Right ventricle myocardium superior (tissue), 1 donor: ENCODE measurements at places on chromosomes 1 and 21. TPM values are rescaled to one million over a fixed set of nuclear protein-coding genes. Genes with fewer than 3 reads are reported as not detected.

- DNase-seq, result no peak
Measured at GRCh38 chr1:245298781-245299180, 144.0 kb downstream of the KIF26B start.

GRCh38 chr21:36677443-36677842, 21.5 kb upstream of the SIM2 start:
- DNase-seq, result no peak

- peak; percentile 22 for DNase-seq
Measured at GRCh38 chr1:59523745-59524450, 227.0 kb downstream of the FGGY start.

DNA sequence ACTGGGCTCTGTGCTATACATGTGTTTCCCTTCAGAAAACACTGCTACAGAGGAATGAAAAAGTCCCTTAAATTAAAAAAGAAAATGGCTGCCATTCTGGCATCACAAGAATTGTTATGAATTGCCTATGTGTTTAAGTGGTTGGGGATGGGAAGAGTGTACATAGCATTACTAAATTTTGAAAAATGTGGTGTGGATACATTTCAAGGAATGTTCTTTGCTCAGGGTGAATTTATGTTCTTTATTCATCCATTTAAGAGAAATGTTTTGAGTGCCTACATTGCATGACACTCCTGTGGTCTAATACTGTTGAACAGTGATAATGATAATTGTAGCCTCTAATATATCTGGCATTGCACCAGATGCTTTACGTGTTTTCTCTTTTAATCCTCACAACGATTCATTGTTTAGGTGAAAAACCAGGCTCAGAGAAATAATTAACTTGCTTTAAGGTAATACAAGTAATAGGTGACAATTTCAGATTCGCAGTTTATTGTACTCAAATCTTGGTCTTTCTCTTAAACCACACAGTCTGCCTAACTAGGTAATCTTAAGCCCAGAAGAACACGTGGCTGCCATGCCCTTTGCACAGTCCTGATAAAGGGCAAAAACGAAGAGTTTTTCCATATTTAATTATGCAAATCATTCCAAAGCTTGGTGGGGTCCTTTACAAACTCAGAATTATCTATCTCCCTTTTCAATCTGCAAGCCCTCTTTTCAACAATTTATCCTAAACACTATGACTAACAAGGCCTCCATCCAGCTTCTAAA, 31.5 kb downstream of the DPT start:
- DNase-seq, result no peak

The ADORA3 gene
- 3.3 TPM for total RNA-seq

GRCh38 chr1:31734582-31735107, 29.5 kb downstream of the ADGRB2 start:
- DNase-seq, result no peak

- DNase-seq, result no peak
Measured at GRCh38 chr1:179206812-179207211, 22.7 kb downstream of the ABL2 start.

DNA sequence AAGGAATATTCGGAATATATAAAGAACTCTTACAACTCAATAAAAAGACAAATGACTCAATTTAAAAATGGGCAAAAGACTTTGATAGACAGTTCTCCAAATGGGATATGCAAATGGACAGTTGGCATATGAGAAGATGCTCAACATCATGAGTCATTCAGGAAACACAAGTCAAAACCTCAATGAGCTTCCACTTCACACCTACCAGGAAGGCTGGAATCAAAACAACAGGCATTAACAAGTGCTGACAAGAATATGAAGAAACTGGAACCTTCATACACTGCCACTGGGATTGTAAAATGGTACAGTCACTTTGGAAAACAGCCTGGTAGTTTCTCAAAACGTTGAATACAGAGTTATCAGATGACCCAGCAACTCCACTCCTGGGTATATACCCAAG, 17.2 kb downstream of the PGBD5 start:
- DNase-seq, result no peak

DNA sequence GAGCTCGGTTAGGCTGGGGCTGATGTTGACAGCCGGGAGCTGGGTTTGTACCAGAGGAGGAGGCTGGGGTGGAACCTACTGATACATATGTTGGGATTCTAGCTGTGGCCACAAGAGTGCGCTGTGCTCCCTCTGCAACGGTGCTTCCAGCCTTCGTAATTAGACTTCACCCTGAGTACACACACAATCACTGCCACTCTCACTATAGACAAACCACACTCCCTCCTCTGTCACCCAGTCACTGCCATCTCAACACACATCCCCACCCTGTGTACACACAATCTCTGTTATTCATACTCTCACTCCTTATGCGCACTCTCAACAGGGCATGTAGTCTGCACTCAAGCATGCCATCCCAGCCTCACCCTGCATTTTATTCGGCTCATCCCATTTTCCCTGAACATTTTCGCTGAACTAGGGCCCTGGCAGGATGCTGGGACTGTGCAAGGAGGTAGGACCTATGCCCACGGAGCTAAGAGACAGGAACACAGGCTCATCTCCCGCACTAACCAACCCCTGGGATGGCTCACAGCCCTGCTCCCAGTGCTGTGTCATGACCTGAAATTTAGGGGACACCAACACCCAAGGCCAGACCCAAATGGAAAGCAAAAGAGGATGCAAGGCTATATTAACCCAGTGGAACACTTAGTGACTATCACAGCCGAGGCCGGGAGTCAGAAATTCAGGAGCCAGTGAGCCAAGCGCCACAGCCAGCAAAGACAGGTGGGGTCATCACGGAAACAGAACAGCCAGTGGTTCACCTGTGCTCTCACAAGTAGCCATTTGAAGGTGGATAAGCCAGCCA, 5.7 kb downstream of the GJB3 start:
- DNase-seq, result peak; percentile 77

The SEMA4A gene
- total RNA-seq, result 1.4 TPM

- DNase-seq, result no peak
Measured at GRCh38 chr1:173202424-173203145, 4.5 kb downstream of the TNFSF4 start.

The DNAJC6 gene
- 2.0 TPM for total RNA-seq

The OR2L2 gene
- total RNA-seq, result not detected

GRCh38 chr1:210332233-210332632, 3.5 kb downstream of the HHAT start:
- DNase-seq, result no peak

GRCh38 chr1:145702826-145703225, 4.3 kb downstream of the PDZK1 start:
- DNase-seq, result no peak

DNA sequence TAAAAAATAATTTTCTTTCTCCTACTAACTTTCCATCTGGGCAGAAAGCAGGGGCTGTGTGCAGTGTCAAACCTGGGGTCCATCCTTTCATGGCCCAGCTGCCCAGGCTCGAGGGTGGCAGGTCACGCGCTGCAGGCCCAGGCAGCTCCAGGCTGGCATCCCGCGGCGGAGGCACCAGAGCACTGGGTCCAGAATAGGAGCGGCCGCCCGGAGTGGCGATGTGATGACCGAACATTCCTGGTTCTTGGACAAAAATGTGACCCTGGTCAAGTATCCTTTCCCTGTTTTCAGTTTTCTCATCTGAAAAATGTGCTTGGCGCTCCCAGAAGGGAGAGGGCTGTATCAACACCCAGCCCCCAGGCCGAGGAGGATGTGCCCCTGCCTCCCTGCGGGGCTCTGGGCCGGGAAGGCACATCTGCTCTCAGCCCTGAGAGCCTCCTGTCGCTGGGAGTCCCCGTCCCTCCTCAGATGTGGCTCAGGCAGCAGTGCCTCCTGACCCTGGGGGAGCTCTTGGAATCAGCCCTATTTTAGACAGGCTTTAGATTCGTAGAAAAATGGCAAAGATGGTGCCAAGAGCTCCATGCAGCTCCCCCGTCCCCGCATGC, 29.3 kb downstream of the SLX9 start:
- DNase-seq, result no peak

GRCh38 chr1:147897029-147897752, 5.4 kb upstream of the GJA8 start:
- no peak for DNase-seq

DNA sequence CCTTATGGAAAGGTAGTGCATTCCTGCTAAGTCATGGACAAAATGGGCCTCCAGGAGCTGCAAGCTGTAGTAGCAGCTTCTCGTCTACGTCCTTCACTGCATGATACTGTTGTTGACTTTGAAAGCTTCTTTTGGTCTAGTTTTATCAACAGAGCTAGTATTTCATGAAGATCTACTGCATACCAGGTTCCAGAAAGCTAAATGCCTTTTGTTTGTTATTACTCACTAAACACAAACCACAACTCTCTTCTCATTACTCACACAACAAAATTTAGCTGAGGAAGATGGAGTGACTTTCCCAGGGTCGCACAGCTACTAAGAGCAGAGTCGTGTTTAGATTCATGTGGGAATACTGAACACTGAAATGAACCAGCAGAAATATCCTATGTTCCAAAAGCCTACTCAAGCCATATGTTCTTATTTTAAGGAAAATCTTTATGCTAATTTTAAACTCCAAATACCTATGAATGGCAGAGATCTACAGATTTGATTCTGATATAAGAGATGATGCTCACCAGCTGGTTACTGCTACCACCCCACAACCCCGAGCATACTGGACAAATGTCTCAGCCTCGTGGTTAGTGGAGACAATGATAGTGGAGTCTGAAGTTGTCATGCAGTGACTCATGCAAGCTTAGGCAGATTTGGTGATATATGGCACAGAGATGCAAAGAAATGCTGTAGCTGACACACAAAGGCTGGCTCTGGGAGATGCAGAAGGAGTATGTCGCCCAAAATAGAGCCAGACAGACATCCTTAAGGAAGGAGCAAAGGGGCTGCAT, 20.6 kb downstream of the PGBD2 start:
- DNase-seq, result no peak

The FCMR gene
- 3.2 TPM for total RNA-seq

DNA sequence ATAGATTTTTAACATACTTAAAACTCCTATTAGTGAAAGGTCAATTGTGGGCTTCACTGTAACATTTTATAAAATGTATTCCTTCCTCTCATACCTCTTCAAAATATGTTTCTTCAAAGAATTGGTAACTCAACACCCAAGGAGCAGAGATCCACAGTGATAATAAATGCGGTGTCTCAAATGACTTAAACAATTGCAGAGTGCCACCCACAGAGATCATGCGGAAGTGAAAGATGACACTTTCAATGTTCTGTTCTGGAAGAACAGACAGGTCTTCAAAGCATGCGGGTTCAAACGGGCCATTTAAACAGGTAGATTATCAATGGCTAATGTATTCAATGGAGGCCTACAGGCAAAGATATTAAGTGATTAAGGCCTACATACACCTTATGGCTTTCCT, 157.0 kb upstream of the GREM2 start:
- no peak for DNase-seq

DNA sequence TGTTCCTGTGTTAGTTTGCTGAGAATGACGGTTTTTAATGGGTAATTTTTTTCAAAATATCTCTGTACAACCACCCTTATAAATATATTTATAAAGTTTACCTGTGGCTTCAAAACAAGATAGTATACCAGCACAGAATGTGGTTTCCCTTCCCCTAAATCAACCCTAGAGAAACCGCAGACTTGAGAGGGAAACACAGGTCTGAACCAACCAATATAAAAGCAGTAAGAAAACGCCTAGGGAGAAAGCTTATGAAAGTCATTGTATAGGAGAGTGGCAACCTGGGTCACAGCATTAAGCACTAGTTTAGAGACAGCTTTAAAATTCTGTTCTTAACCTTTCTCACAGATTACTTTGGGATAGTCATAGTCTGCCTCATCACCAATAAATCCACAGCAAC, 180.6 kb upstream of the LHX8 start:
- no peak for DNase-seq

DNA sequence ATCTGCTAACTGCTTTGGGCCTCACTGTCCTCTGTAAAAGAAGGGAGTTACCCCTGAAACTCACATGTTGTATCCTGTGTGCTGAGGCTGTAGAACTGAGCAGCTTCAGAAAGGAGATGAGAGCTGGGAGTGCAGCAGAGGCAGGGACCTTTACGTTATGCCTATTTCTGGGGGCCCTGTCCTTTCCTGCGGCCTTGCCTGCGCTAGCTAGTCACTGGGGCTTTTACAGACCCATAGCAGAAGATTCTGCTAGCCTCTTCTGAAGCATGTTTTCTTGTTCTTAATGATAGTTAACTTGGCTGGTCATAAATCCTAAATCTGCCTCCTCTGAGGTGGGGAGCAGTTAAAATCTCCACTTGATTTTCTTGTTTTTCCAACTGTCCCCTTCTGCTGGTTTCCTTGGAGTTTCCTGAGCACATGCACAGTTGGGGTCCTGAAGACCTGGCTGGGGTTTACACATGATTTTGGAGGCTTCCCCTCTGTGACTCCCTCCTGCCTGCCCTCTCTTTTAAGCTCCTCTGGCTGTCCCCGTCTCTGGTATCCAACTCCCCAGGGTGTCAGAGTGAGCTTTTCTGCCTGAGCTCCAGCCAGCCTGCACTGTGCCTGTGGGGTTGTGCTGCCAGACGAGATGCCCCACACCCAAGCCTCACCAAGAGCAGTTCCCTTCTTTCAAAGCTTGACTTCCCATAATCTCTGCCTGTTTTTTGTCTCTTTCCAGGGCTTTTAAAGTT, 76.6 kb downstream of the NOS1AP start:
- DNase-seq, result no peak

DNA sequence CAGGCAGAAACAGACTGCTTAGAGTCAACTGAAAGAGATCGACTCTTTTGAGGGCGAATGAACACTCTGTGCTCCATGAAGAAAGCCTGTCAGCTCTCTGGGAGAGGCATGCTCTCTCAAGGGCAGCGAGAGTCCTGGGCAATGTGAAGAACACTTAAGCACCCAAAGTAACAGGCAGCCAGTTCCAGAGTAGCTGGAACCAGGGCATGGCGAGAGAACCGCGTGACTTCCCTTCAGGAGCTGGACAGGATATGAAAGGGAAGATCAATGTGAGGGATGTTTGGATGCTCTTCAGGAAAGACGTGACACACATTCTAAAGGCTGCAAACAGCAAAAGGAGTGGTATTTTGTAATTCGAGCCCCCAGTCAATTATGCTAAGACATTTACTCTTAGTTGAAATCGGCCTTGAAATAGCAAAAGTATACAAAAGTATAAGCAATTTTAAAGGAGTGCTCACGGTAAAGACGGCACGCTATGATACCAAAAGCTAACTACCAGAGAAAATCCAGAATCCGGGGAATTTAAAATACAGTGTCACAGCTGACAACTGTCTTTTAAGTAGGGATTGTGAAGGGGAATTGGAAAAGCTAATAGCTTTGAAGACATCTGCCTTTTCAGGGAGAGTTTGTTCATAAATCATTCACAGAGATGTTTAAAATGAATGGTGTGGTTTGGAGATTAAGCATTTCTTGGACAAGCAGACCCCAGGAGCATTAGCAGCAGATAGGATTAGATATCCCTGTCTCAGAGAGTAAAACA, 20.8 kb downstream of the ADAMTS5 start:
- DNase-seq, result peak; percentile 55

GRCh38 chr1:222240536-222241181, 307.2 kb downstream of the HHIPL2 start:
- no peak for DNase-seq

- no peak for DNase-seq
Measured at GRCh38 chr1:158391099-158391498, 8.2 kb downstream of the OR10T2 start.

The CFHR5 gene
- not detected for total RNA-seq

GRCh38 chr1:10507111-10507879, 32.5 kb downstream of the PEX14 start:
- DNase-seq, result peak; percentile 67
